ENCODE measurements at places on chromosomes 3 and 15.

GRCh38 chr3:23611737-23612295 is 193.9 kb upstream of the UBE2E1 start:
- peak; percentile 76 for DNase-seq

GRCh38 chr15:95829062-95829461 is 501.4 kb upstream of the NR2F2 start:
- no peak for DNase-seq

- peak; percentile 43 for DNase-seq
Observed at GRCh38 chr3:20141851-20142250, 44.2 kb downstream of the SGO1 start.

- peak; percentile 68 for DNase-seq
Observed at GRCh38 chr15:26087395-26087794, 224.3 kb upstream of the ATP10A start.

DNA sequence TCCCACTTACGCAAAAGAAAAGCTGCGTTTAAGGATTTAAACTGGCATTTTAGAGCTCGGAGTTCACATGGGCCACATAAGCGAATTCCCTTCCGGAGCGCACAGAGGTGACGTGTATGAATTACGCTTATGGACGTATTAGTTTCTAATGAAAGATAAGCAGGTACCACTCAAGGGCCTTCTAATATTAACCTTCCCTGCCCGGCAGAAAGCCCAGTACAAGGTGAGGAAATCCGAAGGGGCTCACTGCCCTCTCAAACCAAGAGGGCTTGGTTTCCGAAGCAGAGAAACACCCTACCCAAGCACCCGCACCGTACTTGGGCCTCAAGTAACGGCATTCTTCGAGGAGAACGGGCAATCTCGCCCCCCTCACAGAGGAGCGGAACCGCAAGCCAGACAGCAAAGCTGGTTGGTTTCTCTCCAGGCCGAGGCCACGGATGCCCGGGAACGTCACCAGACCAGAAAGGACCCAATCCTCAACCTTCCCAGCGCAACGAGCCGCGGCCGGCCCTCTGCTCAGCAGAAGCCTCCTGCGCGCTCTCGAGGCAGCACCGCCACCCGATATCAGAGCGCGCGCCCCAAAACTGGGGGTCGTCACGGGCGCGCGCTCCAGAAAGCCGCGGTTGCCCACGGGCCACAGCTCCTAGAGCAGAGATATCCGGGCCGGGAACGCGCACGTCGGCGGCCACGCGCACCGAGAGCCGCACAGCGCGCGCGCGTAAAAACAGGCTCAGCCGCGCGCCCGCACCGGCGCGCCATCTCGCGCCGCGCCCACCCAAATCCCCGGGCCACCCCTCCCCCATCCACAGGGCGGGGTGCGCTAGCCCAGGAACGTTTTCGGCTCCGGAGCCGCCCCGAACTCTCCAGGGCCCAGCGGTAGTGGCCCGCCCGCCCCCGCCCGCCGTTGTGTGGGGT is 676 bp downstream of the QRICH1 start:
- peak; percentile 81 for DNase-seq

DNA sequence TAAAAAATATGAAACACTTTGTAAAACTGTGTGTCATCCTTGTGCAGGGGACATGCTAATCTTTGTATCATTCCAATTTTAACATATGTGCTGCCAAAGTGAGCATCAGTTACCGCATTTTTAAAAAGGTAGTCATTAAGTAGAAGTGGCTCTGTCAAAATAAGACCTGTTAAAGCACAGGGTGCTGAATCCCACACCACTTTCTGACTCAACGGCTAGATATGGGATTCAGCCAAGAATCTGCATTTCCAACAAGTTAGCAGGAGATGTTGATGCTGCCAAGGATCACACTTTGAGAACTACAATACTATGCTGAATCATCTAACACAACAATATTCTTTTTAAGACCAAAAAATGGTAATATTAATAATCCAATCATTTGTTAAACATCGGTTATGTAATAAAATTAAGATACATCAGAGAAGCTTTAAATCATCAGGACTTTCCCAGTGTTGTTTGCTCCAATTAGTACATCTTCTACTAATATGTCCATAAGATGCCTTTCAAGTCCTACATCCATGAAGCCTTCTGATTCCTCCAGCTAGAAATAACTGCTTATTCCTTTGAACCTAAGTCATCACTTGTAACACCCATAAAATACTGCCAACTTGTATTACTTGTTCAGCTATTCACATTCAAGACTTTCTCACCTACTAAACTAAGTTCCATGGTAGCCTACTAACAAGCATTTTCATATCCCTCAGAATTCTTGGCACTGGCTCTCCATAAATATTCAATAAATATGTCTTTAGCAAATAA is 71.1 kb downstream of the TBL1XR1 start:
- peak; percentile 97 for DNase-seq

DNA sequence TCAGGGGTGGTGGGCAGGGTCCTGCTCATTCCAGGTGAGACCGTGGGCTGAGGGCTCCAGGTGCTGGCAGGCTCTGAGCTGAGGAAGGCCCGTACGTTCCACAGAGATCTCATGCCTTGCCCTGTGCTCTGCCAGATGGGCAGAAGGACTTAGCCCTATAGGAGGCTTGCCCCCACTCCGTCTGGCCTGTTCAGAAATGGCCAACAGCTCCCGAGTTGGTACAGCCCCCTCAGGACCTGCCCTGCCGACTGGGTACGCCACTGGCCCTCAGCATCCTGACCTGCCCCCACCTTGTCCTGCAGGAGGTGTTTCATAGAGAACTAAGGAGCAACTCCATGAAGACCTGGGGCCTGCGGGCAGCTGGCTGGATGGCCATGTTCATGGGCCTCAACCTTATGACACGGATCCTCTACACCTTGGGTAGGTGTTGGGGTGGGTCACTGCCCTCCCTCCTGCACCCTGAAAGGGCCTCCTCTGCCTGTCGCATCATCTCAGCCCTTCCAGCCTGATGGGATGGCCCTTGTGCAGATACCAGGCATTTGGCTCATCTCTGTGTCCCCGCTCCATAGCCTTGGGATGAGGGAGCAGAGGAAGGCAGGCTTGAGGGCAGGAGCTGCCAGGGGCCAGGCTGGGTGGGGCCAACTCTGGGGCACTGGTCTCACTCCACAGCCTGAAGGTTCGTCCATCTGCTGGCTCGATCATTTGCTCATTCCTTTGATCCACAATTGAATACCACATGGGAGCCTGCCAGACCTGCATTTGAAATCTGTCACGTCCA is 14.2 kb downstream of the TMEM43 start:
- DNase-seq: no peak

DNA sequence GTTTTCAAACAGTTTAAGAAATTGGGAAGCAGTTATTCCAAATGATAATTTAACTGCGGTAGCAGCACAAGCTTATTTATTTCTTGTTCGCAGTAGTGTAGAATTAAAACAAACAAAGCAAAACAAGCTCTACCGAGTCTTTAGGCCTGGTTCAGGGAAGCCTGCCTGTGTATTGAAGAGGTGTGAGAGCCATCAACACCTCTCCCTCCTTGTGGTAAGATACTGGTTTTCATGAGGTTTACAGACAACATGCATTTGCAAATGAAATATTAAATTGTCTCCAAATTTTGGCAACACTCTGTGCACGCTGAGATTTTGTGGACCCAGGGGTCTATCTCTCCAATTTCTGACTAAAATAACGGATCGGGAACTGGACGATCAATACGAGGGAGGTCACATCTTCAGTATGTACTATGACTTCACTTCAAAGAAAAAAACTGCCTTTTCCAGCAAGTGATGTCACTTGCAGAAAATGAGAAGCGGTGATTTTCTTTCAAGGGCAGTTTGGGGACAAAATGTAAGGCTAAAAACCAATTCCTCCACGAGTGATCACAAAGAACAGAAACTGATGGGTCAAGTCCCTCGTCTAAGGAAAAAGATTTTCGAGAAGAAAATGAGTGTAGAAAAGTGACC is 721 bp downstream of the ATR start:
- DNase-seq: peak; percentile 37

DNA sequence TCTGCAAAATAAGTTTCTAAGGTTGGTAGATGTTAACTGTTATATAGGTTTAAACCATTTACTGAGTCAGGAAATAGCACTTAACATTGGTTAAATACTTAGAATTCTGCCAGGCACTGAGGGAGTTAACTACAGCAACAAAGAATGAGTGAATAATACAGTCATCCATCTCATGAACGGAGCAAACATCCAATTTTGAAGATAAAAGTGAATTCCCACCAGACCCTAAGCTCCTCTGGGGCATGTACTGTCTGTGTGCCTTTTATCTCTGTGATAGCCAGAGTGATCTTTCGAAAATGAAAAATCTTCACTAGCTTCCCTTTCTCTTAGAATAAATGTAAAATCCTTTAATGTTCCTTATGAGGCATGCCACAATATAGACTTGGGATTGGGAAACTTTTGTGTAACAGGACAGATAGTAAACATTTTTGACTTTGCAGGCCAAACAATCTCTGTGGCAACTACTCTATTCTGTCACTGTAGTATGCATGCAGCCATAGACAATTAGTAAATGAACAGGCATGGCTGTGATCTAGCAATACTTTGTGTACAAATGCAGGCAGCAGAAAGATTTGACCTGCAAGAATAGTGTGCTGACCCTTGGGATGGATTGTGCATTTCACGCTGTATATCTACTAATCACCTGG is 294.5 kb upstream of the LMCD1 start:
- DNase-seq: no peak

DNA sequence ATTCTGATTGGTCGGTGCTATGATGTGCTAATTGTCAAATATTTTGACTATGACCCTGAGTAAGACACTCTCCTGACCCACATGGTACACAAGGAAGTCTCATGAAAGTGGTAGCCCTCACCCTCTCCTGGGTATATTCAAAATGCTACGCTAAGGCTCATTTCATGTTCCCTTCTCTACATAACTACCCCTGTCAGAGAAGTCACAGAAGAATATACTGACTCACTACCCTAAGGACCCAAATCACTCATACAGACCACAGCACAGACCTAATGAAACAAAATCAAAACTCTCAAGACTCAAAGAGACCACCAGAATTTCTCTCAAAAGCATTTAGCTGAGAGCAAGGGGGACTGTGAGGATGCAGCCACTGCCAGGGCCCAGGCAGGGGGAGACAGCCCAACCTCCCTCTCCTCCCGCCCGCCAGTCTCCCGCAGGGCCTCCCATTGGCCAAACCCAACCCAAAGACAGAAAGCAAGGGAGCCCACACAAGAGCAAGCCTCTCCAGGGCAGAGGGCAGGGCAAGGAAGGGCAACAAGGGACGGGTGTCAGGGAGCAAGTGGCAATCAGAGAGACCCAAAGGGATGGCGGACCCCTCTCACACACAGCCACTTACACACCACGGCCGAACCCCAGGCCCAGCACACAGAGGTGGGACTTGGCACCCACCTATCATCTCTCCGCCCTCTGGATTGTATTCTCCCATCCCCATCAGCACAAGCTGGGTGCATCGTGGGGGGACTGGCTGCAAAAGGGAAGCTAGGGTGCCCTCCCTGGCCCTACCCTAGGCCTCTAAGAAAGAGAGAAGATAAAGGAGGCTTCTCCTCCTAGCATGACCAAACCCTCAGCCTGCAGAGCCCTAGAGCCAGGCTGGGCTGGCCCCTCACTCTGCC is 41.6 kb downstream of the MEGF11 start:
- no peak for DNase-seq

- DNase-seq: peak; percentile 59
Observed at GRCh38 chr3:27578032-27578431, 93.8 kb upstream of the SLC4A7 start.

DNA sequence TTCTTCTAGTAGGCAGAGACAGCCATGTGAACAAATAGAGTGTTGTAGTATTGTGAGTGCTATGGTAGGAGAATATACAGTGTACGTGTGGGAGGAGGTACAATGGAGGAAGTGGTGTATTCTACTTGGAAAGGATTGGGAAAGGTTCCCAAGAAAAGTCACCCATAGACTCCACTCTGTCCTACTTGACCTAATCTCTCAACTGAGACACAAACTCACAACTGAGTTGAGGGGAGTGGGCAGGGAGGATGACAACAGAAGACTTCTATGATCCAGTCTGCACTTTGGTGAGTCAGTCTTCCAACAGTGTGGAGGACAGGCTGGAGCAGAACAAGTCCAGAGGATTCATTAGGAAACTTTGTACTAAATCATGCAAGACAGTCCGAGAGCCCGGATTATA is 28.8 kb upstream of the AQP9 start:
- DNase-seq: no peak

DNA sequence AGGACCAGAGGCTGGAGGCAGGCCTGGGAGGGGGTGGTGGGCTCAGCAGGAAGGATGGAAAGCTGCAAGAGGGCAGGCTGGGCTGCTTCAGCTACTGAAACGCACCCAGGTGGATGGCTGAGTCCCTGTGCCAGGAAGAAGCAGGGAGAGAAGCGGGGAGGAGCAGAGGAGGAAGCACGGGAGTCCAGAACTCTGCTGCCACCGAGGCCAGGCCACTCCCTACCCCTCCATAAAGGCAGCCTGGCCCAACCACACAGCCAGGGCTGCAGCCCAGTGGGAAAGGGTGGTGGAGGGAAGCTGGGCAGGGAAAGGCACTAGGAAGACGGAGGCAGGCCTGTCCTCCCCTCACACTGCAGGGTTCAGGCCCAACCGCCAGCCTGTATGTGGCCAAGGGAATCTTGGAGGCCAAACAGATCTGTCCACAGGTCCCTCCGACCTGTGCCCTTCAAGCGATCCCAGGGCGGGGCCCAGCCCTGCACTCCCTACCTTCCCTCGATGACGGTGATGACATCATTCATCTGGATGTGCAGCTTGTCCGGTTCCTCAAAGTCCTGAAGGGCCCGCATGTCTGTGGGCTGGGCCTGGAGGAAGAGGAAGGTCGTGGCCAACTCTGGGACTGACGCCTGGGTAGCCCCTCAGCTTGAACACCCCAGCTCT is 30.5 kb downstream of the TNK2 start:
- no peak for DNase-seq

GRCh38 chr15:59812889-59813288 is 123.8 kb upstream of the BNIP2 start:
- DNase-seq: no peak

- no peak for DNase-seq
Observed at GRCh38 chr3:16897254-16897926, 12.6 kb downstream of the PLCL2 start.

DNA sequence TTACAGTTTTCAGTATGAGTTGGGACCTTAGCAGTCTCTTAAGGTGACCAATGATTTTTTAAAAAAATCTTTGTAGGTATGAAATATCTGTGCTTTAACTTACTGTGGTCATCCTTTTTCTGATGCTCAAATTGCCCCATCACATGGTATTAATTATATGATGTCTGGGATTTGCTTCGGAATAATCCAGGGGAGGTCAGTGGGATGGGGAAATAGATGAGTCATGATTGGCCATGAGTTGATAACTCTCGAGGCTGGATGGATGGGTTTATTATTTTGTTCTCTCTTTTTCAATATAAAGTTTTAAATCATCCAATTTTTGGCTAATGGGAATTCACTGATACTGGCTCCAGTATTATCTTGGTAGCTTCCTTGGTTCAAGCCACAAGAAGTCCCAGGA is 370.3 kb upstream of the TPM1 start:
- DNase-seq: peak; percentile 23

All from astrocyte (in vitro differentiated cells and primary cell).